ENCODE measurements at places on chromosomes 5 and 9.
A peak's percentile ranks its signal among the peaks of the same experiment; 100 is the strongest.

DNA sequence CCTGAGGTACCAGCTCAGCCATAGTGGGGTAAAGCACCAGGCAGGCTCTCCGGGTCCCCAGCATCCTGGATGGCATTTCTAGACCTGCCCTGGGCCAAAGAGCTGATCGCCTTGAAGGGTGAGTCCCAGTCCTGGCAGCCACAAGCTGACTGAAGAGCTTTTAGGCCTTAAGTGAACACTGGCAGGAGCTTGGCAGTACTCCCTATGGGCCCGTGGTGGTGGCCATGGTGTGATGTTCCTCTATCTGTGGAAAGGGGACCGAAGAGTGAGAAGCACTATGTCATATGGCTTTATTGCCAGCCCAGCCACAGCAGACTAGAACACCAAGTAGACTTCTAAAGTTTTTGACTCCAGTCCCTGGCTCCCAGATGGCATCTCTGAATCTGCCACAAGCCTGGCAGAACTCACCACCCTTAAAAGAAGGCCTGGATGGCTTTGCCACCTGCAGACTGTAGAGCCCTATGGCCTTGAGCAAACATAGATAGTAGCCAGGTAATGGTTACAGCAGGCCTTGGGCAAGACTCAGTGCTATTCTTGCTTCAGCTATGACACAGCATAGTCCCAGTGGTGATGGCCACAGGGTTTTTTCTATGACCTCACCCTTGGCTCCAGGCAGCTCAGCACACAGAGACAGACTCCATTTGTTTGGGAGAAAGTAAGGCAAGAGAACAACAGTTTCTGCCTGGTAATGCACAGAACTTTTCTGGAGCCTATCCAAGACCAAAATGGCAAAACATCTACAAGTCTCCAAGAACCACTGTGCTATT lies 801.5 kb upstream of the DMAC1 start:
- DNase-seq: no peak

DNA sequence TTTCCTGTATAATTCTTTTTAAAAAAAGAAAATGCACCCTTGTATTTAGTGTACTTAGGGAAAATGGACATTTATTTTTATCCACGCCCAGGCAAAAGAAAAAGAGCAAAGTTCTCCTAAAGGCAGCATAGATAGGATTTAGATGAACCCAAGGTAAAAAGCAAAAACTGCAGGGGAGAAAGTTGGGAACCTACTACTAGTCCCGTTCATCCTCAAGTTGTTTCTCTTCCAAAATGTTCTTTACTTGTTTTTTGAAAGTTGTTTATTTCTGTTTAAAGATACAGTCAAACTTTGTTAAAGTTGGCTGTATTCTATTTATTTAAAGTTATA lies 9.8 kb downstream of the RUSC2 start:
- no peak for DNase-seq

DNA sequence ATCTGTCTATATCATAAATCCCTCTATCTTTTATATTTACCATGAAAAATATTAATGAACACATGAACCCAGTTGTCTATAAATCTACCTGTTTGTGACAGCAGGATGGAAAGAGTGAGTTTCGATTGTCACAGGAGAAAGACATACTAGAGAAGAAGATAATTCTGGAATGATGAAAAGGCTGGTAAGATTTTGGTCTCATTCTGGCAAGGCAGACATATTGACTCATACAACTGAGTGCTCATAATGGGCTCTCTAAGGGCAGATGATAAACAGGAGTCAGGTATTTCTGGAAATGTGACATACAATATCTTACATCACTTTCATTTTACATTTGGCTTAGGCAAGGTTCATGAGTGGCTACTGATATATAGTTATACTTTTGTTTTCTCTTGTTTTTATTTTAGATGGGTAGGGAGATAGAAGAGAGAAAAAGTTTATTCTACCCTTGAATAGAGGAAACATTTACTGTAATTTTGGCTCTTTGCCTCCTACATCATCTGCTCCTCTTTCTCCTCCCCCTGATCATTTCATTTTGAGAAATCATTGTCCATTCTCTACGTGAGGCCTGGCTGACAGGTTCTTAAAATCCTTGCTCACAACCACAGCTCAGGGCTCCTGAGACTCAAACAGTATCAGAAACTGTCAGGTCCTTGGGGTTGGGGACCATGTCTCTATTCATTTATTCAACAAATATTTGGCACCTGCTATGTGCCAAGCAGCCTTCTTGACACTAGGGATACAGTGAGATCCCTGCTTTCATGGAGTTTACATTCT lies 14.4 kb downstream of the ELOVL7 start:
- no peak for DNase-seq

GRCh38 chr9:89606049-89606623 lies 1.3 kb downstream of the GADD45G start:
- DNase-seq: peak; percentile 22

DNA sequence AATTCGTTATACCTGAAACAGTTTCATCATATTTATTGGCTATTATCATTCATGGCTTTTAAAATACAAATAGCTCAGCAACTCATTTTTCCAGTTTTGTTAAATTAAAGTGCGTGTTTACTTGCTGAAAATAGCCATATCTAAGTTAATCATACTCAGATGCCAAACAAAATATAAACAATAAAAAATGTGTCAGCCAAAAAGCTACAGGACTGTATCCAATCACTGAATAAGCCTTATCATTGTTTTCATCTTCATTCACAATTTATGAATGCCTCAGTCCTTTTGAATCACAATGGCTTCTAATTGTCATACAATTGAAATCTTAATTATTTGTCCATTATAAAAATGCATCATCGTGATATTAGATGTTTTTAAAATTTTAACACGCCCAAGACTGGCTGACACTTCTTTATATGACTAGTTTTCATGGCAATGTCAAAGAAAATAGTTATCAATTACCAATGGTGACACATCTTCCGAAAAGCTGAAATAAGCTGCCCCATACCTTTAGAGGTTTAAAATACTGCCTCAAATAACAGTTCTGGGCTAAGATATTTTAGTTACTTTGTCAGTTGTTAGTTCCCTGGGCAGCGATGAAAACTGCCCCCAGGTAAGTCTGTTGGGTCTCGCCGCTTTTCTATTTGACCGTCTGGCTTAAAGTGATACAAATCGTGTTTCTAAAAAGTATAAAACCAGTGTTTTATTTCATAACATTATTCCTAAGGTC lies 1.8 kb downstream of the NFIB start:
- DNase-seq: no peak

- no peak for DNase-seq
These were observed 34.0 kb upstream of the PPP1R2B start for GRCh38 chr5:156815988-156816599.
